GM23338 (cell line): ENCODE measurements at places on chromosomes 12 and 14. TPM values are rescaled to one million over a fixed set of nuclear protein-coding genes. Genes with fewer than 3 reads are reported as not detected.
A peak's percentile ranks its signal among the peaks of the same experiment; 100 is the strongest.

Gene MEG3
- total RNA-seq = not detected in 2 replicates

DNA sequence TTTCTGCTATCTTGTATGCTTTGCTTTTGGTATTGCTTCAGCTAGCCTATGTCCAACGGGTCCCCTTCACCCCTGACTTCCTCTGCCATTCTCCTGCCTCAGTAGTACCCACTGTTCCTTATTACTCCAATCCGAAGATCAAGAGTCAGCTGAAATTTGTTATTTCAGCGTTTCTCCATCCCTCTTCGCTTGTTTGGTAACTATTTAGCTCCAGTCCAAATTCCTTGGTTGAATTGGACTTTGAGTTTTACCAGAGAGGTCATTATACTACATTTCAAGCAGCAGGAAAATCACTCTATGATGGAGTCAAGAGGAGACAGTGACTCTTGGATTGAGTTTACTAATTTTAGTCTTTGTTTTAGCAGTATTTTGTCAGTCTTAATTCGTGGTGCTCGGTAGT is 4.5 kb downstream of the ETFBKMT start:
- no peak for DNase-seq

Gene CPNE6
- not detected in 2 replicates for total RNA-seq

Gene SDR9C7
- total RNA-seq = not detected in 2 replicates

GRCh38 chr14:104998801-104999200 is 13.2 kb downstream of the CLBA1 start:
- no peak for DNase-seq

DNA sequence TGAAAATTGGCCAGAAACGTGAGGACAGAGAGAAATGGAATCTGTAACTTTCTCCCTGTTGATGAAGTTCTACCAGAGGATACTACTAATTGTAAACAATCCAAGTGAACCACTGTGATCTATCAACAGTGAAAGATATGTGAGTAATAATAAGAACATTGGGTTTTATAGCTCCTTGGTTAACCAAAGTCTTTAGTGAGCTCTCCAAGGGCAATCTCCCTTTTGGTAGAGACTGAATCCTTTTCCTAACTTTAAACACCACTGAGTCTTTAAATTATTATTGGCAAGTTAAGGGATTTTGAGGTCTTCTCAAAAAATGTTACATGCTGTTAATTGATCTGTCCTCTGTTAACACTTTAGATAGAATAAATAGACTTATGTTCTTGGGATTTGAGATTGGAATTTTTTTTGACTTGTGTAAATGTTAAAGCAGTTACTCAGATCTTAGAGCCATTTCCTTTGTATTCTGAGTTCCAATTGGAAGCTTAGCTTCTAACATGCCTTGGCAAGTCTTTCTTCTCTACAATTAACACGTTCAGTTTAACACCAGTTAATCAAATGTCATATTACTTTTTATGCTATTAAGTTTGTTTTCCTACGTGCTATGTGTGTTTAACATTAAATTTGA is 338.2 kb upstream of the DDHD1 start:
- DNase-seq = no peak

DNA sequence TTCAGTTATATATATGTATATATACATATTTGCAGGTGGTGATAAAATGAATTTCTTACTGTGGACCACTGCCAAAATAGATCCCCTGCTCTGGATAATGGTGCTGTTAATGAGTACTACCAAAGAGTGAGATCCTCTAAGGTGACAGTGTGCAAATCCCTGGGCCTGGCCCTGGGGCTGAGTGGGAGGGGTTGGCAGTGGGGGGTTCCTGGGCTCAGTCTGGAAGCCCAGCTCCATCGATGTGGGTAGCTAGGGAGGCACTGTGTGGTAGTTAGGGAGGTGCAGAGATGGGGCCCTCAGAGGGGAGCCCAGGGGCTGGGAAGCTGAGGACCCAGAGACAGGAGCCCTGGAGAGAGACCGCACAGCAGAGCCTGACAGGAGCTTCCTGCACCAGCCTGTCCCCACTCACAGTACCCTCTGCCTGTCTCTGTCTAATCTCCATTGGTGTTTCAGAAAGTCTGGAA is 9.1 kb downstream of the KRT8 start:
- no peak for DNase-seq

Gene ACRBP
- 2.2 TPM in 1 of 2 replicates, not detected in the other for total RNA-seq

Gene HOXC10
- not detected in 2 replicates for total RNA-seq

Gene ADAM21
- total RNA-seq = not detected in 2 replicates

Gene CAPZA3
- not detected in 2 replicates for total RNA-seq

Gene MYH6
- 0.03 and 0.23 TPM in 2 replicates for total RNA-seq

Gene RPS6KA5
- 2.0 and 2.1 TPM in 2 replicates for total RNA-seq

- DNase-seq = no peak
Measured at GRCh38 chr12:8829125-8829518, 6.7 kb downstream of the A2ML1 start.

DNA sequence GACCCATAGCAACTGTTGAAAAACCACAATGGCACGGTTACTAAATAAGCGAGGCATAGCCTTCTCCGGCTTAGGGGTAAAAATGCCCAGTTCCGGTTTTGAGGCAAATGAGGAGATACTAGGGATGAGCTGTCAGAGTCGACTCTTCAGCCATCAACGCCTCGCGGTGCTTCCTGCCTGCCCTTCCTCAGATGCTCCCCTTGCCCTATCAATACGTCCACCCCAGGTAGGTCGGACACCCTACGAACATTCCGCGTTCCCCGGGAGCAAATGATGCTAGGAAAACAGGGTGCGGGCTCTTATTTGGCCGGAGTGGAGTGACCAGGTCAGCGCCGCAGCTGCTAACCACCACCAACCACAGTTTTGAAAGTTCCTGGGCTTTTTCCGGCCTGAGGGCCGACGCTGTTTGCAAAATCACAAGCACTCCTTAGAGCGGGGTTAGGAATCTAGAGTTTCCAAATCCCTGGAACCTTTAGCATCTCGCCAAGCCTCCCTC is 1.2 kb downstream of the SRSF9 start:
- DNase-seq = peak; percentile 76

Gene SRRM4
- 0.63 and 0.93 TPM in 2 replicates for total RNA-seq

- DNase-seq = no peak
Measured at GRCh38 chr12:130874696-130875095, 2.8 kb downstream of the RAN start.

- no peak for DNase-seq
Measured at GRCh38 chr12:7157391-7157790, 27.2 kb downstream of the CLSTN3 start.

DNA sequence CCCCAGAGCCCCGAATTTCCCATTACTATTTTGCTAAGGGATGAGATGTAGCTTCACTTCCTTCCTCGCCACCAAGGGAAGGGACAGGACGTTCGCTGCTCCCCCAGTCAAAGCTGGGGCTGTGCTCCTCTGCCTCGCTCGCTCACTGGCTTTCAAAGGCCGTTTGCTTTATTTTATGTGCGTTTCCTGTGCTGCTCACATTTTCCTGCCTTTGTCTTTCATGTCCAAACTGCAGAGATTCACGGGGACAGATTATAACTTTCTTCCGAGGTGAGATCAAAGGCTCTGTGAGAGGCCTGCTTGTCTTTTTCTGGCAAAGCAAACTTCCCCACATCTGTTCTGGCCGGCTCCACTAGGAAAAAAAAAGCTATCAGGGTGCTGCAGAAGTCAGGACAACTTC is 76.0 kb upstream of the FZD10 start:
- peak; percentile 3 for DNase-seq

Gene FAM181A
- not detected in 2 replicates for total RNA-seq

DNA sequence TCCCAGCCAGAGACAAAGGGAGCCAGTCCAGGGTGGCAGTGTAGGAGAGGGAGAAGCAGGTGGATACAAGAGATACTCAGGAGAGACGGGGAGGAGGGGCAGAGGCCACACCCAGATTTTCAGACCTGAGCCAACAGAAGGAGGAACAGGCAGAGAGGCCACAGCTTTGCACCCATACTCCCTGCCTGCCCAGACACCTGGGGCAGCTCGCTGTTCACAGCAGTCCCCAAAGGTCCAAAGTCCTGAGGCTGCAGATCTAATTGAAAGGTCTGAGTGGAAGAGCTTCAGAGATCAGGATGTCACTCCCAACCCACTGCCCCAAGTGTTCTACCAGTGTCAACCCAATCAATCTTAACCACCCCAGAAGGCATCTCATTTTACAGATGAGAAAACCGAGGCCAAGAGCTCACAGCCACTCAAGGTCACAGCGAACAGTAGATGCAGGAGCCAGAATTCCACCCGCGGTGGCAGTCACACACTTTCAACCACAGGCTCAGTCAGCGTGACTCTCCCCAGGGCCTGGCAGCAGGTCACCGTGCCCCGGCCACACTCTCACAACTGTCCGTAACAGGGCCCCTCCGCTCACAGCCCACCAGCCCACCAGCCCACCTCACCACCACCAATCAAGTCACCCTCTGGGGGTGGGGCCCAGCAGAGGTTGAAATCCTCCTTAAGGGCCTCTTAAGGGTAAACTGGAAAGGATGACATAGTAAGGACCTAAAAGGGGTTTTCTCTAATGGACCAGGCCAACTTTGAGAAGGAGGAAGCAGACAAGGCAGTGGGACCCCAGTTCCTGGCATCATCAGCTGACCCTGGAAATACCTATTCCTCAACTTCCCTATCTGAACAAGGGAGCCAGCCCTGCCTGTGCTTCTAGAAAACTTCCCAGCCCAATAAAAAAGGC is 33.3 kb downstream of the ACTN1 start:
- DNase-seq = no peak

DNA sequence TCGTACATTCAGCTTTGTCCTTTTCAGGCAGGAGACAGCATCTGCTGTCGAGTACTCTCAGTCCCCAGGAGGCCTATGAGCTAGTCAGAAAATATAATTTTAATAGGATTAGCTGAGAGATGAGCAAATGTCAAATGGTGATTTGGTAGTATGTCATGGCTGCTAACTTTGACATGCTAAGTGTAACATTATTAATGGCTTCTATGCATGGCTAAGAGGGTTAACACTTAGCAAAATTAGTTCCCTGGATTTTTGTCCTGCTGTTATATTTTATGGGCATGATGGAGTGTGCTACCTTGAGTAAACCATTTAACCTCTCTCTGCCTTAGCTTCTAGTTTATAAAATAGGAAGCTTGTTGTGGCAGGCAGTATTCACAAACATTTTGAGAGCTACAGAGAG is 2.9 kb upstream of the PCNX1 start:
- no peak for DNase-seq

GRCh38 chr12:80190001-80190400 is 90.7 kb downstream of the OTOGL start:
- no peak for DNase-seq

DNA sequence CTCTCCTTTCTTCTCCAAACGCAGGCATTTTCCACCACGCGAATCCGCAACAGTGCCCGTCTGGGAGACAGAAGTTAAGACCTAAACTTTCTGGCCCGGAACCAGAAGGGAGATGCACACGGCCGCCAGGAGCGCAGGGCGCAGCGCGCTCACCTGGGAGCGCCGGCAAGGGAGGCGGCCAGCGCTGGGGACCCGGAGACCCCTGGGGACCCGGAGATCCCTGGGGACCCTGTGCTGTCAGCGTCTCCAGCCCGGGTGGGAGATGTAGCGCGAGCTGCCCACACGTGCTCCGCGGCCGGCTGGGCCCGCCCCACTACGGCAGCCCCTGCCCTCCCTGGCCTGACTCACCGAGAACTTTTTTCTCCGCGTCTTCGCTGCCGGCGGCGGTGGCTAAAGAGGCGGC is 620 bp downstream of the YBX3 start:
- DNase-seq = no peak

Gene KRT71
- not detected in 2 replicates for total RNA-seq

Gene RTRAF
- 150 and 184 TPM in 2 replicates for total RNA-seq

Gene YARS2
- total RNA-seq = 67.1 and 73.0 TPM in 2 replicates

Gene SYNDIG1L
- total RNA-seq = 1.6 and 2.1 TPM in 2 replicates

DNA sequence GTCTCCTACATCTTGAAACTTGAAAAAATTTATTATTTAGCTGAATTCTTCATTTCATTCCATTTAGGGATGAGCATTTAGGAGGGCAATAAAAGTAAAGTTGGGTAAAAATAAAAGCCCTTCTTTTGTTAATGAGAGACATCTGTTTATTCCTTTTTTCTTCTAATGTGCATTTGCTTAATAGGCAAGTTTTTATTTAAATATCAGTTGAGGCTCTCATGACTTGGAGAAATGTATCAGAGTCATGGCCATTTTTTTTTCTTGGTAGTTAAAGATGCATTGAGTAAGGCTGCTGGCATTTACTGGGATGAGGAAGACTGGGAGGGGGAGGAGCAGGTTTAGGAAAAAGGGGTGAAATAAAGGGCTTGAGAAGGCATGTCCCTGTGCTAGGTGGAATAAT is 609.9 kb upstream of the TMEM132C start:
- no peak for DNase-seq

- DNase-seq = peak; percentile 37
Measured at GRCh38 chr14:41824441-41824840, 217.8 kb downstream of the LRFN5 start.

DNA sequence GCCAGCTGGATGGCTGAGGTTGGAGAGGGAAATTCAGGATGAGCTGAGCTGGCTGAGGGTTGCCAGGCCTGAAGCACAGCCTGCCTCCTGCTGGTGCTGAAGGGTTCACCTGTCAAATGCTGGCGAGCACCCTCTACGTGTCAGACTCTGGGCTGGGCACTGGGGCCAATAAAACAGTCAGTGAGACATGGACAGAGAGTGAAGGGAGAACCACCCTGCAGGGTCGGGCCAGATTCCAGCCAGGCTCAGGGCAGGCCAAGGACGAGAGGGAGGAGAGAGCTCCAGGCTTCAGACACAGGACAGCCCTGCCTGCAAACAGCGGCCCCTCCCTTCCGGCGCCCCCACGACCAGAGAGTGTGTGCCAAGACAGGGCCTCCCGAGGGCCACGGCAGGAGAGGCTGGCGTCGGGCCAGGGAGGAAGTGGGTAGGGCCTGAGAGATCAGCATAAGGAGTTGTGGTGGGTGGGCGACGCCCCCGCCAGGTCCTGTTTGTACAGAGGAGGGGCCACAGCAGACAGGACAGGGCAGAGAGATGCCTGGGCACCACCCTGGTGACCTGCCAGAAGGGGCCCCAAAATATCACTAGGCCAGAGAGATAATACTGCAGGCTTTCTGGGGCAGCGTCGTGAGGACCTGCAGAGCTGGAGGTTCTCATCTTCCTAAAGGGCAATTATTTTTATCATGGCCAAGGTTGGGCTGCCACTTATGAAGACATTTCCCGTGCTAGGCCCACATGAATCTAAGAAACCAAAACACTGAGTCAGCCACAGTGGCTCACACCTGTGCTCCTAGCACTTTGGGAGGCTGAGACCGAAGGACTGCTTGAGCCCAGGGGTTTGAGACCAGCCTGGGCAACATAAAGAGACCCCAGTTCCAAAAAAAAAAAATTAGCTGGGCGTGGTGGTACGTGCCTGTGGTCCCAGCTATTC is 73.1 kb upstream of the GPR68 start:
- no peak for DNase-seq

- no peak for DNase-seq
Measured at GRCh38 chr12:25993901-25994651, 35.6 kb downstream of the RASSF8 start.
